HFFc6 (cell line): ENCODE measurements at places on chromosomes 7 and 10.

GRCh38 chr10:126239844-126240243 is 148.4 kb downstream of the ADAM12 start:
- peaks cover 6% of the 10 kb centered on the region; the same call in 1 of the 2 replicates for H3K4me1 ChIP-seq
- no peaks in the 10 kb centered on the region for H3K27me3 ChIP-seq
- no peak overlapping the region for H3K4me3 ChIP-seq
- no peak for DNase-seq

DNA sequence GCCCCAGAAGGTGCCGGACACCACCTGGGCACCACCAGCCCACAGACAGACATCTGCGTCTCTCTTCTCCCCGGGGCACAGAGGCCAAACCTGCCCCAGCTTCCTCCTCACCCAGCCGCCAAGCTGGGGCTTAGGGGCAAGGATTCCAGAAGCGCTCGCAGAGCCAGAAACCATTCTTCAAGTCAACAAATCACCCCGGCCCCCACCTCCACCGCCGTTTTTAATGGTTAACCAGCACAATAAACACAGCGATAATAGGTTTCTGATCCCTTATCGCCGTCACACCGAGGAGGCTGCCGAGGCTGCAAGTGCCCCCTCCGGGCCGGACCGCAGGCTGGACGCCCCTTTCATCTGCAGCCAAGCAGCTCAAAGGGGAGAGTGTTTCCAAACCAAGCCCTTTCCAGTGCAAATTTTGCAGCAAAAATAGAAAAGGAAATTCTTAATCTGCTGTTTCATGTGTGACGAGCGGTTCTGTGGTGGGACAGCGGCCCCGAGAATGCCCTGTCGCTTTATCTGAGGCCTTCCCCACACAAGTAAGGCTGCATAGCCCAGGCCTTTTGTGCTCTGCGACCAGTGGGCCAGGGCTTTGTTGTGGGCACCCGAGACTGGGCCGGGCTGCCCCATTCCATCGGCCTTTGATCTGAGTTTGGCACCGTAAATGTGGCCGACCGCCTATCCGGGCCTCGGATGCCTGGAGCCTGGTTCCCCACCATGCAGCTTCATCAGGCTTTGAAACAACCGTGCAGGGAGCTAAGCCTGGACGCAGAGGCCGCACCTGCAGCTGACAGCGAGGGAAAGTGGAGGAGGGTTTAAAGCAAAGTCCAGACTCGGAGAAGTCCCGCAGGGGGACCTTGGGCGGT is 83.2 kb downstream of the FOXL3 start:
- no peaks in the 10 kb centered on the region for H3K4me1 ChIP-seq
- no peak for DNase-seq
- no peaks in the 10 kb centered on the region for H3K36me3 ChIP-seq
- peaks cover 20% of the 10 kb centered on the region for H3K27me3 ChIP-seq
- H3K4me3 ChIP-seq: no peak overlapping the region

GRCh38 chr7:106545275-106545674 is 115.7 kb downstream of the CCDC71L start:
- no peaks in the 10 kb centered on the region for H3K36me3 ChIP-seq
- peaks cover 1% of the 10 kb centered on the region; the same call in 1 of the 2 replicates for H3K27me3 ChIP-seq
- H3K4me1 ChIP-seq: peaks cover 29% of the 10 kb centered on the region
- no peak overlapping the region for H3K4me3 ChIP-seq
- no peak overlapping the region for H3K27ac ChIP-seq

DNA sequence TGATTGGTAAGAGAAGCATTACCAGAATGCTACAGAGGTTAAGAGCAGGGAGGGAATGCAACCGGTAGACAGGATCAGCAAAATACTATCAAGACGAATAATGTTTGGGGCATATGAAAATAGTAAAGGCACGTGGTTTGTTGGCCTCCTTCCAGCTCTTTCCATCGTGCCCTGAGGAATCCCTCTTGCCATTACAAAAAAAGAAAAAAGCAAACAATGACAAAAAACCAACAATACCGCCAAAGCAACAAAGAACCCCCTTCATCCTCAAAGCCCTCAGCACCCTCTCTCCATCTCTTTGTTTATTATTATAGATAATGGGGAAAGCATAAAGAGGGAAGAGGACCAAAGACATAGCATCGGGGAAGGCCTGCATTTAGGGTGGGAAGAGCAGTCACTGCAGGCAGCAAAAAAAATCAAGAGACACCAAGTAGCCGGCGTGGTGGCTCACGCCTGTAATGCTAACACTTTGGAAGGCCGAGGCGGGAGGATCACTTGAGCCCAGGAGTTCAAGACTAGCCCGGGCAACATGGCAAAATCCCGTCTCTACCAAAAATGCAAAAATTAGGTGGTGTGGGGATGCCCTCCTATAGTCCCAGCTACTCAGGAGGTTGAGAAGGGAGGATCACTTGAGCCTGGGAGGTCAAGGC is 78.0 kb downstream of the HIP1 start:
- H3K4me1 ChIP-seq: peaks cover 13% of the 10 kb centered on the region; the same call in 1 of the 2 replicates
- no peak for DNase-seq
- peaks cover 5% of the 10 kb centered on the region; the same call in 1 of the 2 replicates for H3K36me3 ChIP-seq

- H3K4me1 ChIP-seq: peaks cover 24% of the 10 kb centered on the region
- no peak overlapping the region for H3K4me3 ChIP-seq
- H3K27me3 ChIP-seq: no peaks in the 10 kb centered on the region; the same call in 1 of the 2 replicates
- no peak for DNase-seq
- H3K27ac ChIP-seq: no peak overlapping the region
Measured at GRCh38 chr7:156654511-156655234, 14.1 kb downstream of the RNF32 start.

DNA sequence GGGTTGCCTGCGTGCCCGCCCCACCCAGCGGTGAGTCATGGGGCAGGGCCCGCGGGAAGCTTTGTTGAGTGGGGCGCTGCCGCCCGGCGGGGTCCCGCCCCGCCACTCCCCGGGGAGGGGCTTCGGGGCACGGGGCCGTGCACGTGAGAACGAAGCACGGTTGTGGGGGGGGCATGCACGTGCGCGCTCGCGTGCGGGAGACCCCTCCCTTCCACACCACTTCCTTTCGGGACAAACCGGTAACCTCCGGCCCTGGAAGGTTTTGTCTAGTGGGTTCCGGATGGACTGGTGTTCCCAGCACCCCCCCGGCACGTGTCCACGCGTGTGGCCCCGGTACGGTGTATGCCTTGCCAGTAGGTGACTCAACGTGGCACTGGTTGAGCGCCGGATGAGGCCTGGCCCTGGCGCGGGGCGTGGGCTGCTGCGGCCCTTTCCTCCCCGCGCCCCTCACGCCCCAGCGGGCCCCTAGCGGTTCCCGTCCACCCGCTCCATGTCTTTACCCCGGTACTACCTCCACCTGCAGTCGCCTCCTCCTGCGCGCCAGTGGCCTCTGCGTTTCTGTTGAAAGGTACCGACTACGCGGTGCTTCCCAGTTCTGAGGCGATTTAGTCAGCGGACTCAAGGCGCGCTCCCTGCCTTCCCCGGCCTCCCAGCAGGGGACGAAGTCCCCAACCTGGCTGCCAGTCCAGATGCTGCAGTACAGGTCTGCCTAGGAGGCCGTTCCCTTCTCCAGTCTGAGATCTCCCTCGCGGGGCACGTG is 3.1 kb downstream of the ADIRF start:
- peak overlapping the region; percentile 100 for H3K27ac ChIP-seq
- H3K4me1 ChIP-seq: peaks cover 54% of the 10 kb centered on the region
- H3K4me3 ChIP-seq: peak overlapping the region; percentile 90
- peaks cover 13% of the 10 kb centered on the region for H3K36me3 ChIP-seq

DNA sequence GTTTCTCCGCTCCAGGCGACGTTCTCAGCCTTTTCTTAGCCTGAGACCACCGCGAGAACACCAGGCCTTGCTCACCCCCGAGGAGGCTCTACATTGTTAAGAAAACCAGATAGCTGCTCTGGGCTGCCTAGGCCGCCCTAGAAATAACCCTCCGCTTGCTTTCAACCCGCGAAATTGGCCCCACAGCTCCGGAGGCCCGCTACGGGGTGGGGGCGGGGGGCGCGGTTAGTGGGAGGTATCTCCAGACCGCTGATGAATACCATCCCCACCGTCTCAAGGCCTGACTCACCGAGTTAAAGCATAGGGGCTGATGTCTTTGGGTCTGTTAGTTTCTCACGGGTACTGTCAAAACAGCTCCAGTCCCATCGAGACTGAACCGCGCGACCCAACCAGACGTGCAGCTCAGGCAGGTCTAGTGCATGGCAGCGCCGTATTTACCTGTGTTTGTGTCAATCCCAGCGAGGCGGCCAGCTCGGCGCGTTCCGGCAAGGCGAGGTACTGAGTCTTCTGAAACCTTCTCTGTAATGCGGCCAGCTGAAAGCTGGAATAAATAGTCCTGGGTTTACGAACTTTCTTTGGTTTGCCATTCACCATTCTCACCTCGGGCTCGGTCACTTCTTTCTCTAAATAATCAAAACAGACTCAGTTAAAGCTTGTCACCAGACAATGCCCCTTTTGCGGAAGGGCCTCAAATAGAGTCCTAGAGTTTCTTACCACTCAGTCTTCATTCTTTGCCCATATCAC is 2.7 kb downstream of the DLX5 start:
- no peak overlapping the region for H3K4me3 ChIP-seq
- peaks cover 14% of the 10 kb centered on the region for H3K4me1 ChIP-seq
- DNase-seq: no peak
- no peak overlapping the region for H3K27ac ChIP-seq

DNA sequence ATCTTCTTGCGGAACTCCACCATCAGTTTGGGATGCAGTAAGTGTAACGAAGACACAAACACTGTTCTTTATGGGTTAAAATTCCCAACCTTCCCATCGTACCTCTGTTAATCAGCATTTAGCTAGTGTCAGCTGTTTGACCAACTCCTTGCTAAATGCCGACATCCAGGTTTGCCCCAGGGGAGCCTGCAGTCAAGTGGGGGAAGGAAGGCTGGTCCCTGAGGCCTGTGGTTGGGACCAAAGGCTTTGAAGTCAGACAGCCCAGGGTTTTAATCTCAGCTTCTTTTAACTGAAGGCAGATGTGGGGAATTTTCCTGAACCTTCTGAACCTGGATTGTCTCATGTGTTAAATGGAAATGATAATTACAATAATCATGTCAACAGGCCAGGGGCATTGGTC is 443.7 kb downstream of the GLRX3 start:
- no peaks in the 10 kb centered on the region for H3K4me1 ChIP-seq
- DNase-seq: no peak

DNA sequence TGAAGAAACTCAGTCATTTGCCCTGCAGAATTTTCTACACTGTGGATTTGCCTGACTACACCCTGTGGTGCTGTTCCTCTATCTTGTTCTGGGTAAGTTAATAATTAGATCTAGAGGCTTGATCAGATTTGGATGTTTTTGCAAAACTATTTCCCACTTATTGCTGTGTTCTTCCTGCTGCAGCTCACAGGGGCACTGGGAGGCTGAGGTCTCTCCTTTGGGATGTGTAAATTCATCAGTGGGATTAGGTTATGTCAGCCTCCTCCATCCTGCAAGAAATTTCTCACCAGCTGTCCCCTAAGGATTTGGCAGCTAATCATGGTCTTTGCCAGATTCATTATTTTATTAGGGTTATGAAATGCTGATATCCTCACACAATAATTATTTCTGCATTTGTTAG is 148.1 kb upstream of the ZNF32 start:
- H3K4me1 ChIP-seq: peaks cover 26% of the 10 kb centered on the region
- H3K27ac ChIP-seq: no peak overlapping the region
- H3K27me3 ChIP-seq: peaks cover 6% of the 10 kb centered on the region
- no peak for DNase-seq
- H3K4me3 ChIP-seq: no peak overlapping the region

GRCh38 chr7:145860809-145861208 is 255.8 kb upstream of the CNTNAP2 start:
- H3K27me3 ChIP-seq: no peaks in the 10 kb centered on the region
- no peaks in the 10 kb centered on the region for H3K4me1 ChIP-seq
- H3K4me3 ChIP-seq: no peak overlapping the region
- no peaks in the 10 kb centered on the region for H3K36me3 ChIP-seq

- DNase-seq: peak; percentile 96
- H3K27ac ChIP-seq: peak overlapping the region; percentile 91
- peaks cover 42% of the 10 kb centered on the region for H3K36me3 ChIP-seq
- H3K27me3 ChIP-seq: no peaks in the 10 kb centered on the region
- H3K4me1 ChIP-seq: peaks cover 77% of the 10 kb centered on the region
Measured at GRCh38 chr10:100006243-100006886, 3.4 kb downstream of the DNMBP start.

DNA sequence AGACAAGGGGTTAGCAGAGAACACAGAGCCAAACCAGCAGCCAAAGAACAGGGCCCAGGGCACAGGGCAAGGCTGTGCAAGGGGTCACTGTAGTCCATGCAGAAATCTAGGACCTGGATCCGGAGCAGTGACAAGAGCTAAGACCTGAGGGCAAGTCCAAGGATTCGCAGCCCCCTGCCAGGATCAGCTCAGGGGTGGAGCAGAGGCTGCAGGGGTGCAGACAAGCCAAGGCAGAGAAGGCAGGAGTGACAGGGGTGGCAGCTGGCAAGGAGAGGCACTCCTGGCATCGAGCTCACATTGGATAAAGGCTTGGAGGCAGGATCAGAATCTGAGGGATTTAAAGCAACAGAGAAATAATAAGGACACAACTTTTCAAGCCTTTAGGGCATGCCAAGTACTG is 80.7 kb upstream of the NANOS1 start:
- no peaks in the 10 kb centered on the region for H3K36me3 ChIP-seq
- H3K4me3 ChIP-seq: no peak overlapping the region
- H3K27ac ChIP-seq: no peak overlapping the region
- H3K4me1 ChIP-seq: peaks cover 23% of the 10 kb centered on the region
- H3K27me3 ChIP-seq: peaks cover 17% of the 10 kb centered on the region
- DNase-seq: no peak

GRCh38 chr7:95141755-95142154 is 182.6 kb downstream of the PON1 start:
- no peaks in the 10 kb centered on the region for H3K36me3 ChIP-seq
- no peaks in the 10 kb centered on the region for H3K27me3 ChIP-seq
- H3K4me1 ChIP-seq: no peaks in the 10 kb centered on the region

DNA sequence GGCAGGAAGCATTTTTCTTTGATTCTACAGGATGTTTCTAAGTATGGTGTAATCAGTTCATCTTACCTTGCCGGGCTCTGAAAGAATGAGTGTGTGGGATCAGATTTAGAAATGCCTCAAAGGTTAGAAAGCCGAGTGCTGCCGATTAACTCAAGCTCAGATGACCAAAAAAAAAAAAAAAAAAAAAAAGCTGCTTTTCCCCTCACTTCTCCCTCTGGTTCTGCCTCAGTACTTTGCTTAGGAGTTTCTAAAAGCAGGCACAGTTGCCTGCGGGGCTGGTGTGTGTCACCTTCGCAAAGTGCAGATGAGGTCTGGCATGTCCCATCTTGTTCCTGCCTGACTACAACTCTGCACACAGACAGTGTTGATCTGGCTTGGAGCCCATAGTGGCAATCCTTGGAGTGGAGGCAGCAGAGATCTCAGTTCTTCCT is 47.0 kb downstream of the KIAA1217 start:
- no peak overlapping the region for H3K4me3 ChIP-seq
- H3K27ac ChIP-seq: no peak overlapping the region
- no peaks in the 10 kb centered on the region for H3K36me3 ChIP-seq
- peaks cover 5% of the 10 kb centered on the region; the same call in 1 of the 2 replicates for H3K27me3 ChIP-seq
